ENCODE measurements at places on chromosomes 13 and 19.

DNA sequence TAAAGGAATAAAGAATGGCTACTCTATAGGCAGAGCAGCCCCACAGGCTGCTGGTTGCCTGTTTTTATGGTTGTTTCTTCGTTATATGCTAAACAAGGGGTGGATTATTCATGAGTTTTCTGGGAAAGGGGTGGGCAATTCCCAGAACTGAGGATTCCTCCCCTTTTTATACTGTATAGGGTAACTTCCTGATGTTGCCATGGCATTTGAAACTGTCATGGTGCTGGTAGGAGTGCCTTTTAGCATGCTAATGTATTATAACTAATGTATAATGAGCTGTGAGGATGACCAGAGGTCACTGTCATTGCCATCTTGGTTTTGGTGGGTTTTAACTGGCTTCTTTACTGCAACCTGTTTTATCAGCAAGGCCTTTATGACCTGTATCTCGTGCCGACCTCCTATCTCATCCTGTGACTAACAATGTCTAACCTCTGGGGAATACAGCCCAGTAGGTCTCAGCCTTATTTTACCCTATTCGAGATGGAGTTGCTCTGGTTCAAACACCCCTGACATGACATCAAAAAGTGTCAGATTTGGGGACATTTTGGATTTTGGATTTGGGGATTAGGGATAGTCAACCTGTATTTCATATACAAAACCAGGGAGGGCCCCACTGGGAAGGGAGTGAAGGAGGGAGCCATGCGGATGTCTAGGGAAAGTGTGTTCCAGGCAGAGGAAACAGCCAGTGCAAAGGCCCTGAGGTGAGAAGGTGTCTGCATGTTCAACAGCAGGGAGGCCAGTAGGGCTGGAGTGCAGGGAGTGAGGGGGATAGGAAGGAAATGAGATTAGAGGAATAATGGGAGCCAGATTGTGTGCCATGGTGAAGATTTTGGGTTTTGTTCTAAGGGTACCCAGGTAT, 10.9 kb downstream of the FXYD5 start:
- DNase-seq: no peak

DNA sequence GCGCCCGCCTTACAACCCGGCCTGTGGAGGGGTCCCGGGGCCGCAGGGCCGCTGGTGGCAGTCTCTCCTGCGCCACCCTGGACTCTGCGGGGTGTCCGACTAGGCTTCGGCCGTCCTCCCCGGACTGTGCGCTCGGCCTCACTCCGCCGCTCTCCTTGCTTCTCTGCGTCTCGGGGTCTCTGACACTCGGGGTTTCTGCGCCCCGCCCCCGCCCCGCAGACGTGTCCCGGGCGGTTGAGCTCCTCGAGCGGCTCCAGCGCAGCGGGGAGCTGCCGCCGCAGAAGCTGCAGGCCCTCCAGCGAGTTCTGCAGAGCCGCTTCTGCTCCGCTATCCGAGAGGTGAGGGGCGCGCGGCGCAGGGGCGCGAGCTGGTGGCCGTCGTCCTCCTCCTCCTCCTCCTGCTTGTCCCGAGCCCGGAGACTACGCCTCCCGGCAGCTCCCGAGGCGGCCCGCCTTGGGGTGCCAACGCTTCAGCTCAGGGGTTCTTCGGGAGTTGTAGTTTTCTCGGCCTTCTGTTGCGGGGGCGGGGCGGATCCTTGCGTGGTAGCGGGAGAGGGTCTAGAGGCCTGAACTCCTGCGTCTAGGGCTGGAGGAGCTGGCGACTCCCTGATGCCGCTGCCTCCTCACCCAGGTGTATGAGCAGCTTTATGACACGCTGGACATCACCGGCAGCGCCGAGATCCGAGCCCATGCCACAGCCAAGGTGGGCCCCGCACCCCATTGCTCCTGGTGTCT, 627 bp downstream of the LIN7B start:
- DNase-seq: peak; percentile 49

GRCh38 chr13:106500445-106500844, 35.0 kb downstream of the EFNB2 start:
- DNase-seq: no peak

DNA sequence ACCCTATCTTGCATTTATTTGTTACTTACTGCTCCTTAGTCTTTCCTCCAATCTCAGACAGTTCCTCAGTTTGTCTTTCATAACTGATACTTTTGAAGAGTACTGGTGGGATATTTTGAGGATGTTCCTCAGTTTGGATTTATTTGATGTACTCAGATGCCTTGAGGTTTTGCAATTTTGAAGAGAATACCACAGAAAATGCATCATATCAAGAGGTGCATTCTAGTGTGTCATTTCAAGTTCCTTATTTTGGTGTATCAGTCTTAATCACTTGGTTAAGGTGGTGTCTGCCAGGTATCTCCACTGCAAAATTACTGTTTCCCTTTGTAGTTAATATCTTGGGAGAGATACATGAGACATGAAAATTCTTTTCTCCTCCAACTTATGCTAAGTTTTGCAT, 75.1 kb downstream of the URI1 start:
- DNase-seq: no peak

GRCh38 chr13:32309312-32310133, 5.6 kb downstream of the ZAR1L start:
- DNase-seq: no peak

DNA sequence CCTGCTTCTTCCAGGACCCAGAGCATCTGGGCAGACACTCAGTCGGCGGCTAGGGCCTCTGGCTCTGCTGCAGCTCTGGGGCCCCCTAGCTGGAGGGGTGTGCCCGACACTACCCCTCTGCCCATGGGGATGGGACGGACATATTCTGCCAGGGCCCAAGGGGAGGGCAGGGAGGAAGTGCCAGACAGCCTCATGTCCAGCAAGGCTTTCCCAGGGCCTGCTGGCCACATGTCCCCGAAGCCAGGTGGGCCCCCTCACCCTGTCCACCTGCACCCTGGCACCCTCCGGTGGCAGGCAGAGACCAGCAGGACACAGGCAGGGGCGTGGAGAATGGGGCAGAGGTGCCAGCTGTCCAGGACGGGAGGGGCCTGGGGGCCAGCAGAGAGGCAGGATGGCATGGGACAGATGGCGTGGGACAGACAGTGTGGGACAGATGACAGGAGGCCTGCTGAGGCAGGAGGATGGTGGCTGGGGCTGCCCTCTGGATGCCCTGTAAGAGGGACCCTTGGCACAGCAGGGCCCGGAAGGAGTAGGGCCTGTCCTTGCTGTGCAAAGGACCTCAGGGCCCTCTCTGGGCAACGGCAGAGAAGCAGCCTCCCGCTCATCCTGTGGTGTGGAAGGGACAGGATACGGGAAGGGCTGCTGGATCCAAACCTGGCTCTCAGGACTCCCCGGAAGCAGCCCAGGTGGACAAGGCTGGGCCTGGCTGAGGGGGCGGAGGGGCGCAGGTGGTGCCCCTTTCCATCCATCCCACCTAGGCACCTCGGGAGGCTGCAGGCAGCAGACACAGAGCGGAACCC, 29.1 kb downstream of the CEBPG start:
- DNase-seq: no peak

DNA sequence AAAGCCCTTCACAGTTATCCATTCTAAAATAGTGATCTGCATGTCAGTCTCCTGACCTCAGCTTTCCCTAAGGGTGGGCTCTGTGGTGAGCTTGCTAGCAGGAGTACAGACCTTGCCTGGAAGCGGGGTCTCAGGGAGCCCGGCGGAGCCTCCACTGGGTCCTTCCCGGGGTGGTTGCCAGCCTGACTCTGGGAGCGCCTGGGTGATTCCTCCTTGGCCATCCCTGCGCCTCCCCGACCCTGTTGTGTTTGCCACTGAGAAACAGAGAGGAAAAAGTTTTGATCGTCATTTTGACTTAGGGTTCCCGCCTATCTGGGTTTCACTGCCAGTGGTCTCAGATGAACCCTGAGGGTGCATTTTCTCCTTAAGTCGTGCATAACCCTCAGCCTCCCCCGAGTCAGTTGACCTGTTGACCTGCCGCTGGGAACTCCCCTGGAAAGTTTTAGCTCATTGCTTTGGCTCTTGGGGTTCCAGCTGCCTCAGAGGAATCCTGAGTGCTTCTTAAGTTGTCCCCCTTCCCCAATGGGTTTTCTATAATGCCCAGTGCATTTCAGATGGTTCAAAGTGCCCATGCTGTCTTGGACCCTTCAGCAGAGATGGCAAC, 117.8 kb downstream of the RAB20 start:
- no peak for DNase-seq

- no peak for DNase-seq
Observed at GRCh38 chr19:37098570-37098969, 20.3 kb downstream of the ZNF420 start.

- DNase-seq: peak; percentile 17
Observed at GRCh38 chr13:47459512-47459911, 541.6 kb downstream of the SUCLA2 start.

DNA sequence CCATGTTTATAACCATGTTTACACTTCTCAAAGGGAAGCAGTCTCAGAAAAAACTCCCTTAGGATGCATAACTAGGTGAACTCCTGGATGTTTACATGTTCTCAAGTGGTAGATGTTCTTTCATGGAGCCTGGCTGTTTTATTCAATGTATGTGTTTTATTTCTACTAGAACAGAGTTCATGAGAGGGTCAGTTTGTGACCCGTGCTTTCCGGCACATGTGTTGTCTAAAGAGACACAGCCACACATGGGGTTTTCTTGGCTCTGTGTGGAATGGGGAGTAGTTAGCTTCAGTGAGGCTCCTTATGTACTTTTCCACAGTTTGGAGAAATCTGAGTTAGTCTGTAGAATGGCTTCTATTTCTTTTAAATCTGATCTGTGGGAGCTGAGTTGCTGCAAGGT, 60.9 kb downstream of the ATP8A2 start:
- no peak for DNase-seq

DNA sequence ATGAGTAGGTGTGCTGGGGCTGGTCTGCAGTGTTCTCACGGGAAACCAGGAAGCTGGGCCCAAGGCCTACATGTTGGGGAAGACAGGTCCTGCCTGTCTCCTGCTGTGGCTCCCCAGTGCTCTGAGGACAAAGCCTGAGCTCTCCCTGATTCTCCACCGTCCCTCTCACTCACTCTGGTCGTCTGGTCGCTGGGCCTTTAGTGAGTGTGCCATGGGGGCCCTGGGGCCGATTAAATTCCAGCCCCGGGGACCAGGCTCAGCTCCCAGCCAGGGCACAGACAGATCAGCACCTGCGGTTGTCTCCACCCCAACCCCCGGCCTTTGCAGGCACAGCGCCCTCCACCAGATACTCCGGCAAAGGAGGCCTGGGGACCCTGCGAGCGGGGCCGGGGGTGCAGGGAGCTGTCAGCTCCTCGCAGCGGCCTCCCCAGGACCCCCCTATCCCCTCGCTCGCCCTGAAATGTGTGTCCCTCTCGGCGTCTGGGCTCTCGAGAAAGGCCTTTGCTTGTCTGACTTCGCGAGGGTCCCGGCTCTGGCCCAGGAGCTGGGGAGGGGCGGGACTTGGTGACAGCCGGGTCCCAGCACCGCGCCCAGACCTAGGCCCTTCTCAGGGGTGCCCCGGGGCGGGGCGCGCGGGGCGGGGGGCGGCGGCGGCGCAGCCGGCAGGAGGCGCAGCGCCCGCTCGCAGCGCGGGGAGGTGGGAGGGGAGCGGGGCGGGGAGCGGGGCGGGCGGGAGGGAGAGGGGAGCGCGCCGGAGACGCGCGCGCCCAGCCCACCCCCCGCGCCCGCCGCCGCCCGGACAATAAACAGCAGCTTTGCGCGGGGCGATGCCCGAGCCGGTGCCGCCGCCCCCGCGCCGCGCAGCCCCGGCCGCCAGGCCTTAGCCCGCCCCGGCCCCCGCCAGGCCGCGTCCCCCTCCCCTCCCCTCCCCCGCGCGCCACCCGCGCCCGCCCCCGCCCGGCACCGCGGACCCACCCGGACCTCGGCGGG, at the start of gene PALM:
Gene PALM, plus strand, starts transcription at position 782 of the 990 bp plus-strand sequence. CDS start 212 bp downstream, outside the sequence.
- no peak for DNase-seq

- DNase-seq: no peak
Observed at GRCh38 chr13:42574435-42575311, 721 bp downstream of the TNFSF11 start.

- no peak for DNase-seq
Observed at GRCh38 chr13:32535115-32535514, 3.5 kb downstream of the N4BP2L2 start.

DNA sequence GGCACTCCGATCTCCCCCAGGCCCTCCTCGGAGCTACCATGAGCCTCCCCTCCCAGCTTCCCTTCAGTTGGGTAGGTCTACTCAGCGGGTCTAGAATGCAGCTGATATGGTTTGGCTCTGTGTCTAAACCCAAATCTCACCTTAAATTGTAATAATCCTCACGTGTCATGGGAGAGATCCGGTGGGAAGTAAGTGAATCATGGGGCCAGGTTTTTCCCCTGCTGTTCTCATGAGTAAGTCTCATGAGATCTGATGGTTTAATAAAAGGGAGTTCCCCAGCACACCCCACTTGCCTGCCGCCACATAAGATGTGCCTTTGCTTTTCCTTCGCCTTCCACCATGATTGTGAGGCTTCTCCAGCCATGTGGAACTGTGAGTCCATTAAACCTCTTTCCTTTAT, 14.5 kb upstream of the DOCK9 start:
- DNase-seq: no peak
